ENCODE measurements at places on chromosomes 3 and 15. TPM values are rescaled to one million over a fixed set of nuclear protein-coding genes. Genes with fewer than 3 reads are reported as not detected.

DNA sequence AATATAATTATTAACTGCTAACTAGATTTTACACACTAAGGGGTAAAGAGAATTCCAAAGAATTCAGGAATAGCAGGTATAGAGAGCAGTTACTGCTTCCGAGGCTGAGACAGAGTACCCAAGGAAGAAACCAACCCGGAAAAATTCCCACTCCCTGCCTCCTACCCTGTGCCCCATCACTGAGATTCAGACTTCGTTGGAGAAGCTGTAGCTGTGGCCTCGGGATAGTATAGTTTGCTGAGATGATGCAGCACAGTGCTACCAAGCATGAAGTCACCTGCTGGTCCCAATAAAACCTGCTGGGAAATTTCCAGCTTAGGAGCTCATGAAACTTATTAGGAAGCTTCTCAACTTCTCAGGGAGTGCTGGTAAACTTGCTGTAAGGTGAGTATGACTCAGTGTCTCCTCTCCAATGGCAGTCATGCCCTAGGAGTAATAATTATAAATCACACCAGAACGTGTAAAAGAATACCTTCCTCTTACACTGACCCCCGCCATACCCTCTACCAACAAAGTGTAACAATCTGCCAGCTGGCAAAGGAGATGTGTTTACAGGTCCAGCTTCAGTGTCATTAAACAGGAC lies 215.2 kb upstream of the ROBO2 start:
- no peaks in the 10 kb centered on the region for H3K36me3 ChIP-seq
- no peak overlapping the region for H3K27ac ChIP-seq
- H3K4me1 ChIP-seq = no peaks in the 10 kb centered on the region
- H3K4me3 ChIP-seq = no peak overlapping the region
- DNase-seq = no peak

FBXL2 gene
- 7.6 TPM for total RNA-seq

GRCh38 chr3:6785726-6786125 lies 75.2 kb upstream of the GRM7 start:
- no peak for DNase-seq
- no peak overlapping the region for H3K27ac ChIP-seq
- H3K36me3 ChIP-seq = no peaks in the 10 kb centered on the region
- H3K4me1 ChIP-seq = no peaks in the 10 kb centered on the region

GRCh38 chr3:178850450-178851190 lies 221.0 kb downstream of the ZMAT3 start:
- peaks cover 47% of the 10 kb centered on the region for H3K4me1 ChIP-seq
- no peaks in the 10 kb centered on the region for H3K27me3 ChIP-seq
- no peak overlapping the region for H3K4me3 ChIP-seq
- H3K36me3 ChIP-seq = no peaks in the 10 kb centered on the region

DNA sequence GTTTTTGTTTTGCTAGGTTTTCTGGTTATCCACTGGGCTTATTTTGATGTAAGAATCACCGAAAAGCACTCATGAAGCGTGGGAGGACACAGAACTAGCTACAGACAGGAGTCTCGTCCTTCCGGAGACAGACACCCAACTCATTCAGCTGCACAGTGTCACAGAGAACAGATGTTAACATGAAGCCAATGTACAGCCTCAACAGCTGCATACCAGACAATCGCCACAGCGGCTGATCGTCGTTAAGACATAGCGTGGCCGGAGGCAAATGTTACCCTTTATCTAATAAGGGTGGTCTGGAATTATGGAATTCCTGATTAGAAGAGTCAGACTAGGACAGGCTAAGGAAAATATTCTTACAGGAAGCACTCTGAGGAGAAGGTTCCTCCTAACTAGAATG lies 1.1 kb upstream of the PYGO1 start:
- peak overlapping the region; percentile 75 for H3K4me3 ChIP-seq
- H3K27ac ChIP-seq = peak overlapping the region; percentile 91
- no peaks in the 10 kb centered on the region for H3K36me3 ChIP-seq

OR5K4 gene
- not detected for total RNA-seq

DNA sequence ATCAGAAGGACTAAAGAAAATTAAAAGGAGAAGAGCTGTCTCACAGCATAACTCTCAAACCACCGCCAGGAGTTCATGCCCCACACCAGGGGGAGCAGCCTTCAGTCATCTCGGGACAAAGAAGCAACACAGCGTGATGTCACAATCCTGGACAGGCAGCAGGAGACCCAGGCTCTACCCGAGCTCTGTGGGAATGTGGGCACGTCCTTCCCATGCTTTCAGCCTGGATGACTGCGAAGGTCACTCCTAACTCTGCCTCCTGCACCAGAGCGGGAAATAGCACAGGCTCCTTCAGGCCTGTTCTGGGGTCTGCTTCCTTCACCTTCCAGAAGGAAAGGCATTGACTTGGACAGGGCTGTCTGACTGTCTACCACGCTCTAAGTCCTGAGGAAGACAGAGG lies 31.3 kb downstream of the NOX5 start:
- H3K27ac ChIP-seq = no peak overlapping the region
- no peaks in the 10 kb centered on the region for H3K27me3 ChIP-seq
- H3K36me3 ChIP-seq = no peaks in the 10 kb centered on the region
- no peak for DNase-seq
- no peak overlapping the region for H3K4me3 ChIP-seq
- no peaks in the 10 kb centered on the region for H3K4me1 ChIP-seq

- H3K27me3 ChIP-seq = no peaks in the 10 kb centered on the region
- H3K36me3 ChIP-seq = no peaks in the 10 kb centered on the region
- H3K27ac ChIP-seq = no peak overlapping the region
- H3K4me1 ChIP-seq = peaks cover 11% of the 10 kb centered on the region
- no peak overlapping the region for H3K4me3 ChIP-seq
Observed at GRCh38 chr3:183287301-183287971, 34.4 kb downstream of the B3GNT5 start.

DNA sequence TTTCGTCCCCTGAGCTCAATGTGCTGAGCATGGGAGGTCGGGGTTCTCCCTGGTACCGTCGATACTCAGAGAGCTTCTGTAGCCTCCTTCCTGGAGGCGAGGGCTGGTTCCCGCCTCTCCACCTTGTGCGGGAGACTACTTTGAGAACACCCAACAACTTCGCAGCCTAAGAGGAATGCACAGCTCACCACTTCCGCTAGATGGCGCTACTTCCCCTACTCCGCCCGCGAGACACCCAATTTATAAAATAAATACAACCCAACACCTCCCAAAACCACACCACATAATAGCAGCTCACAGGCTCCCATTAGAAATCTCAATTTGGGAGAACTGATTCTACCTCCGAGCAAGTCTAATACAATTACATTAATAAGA lies 1.2 kb downstream of the RGMA start:
- DNase-seq = peak; percentile 98
- no peaks in the 10 kb centered on the region for H3K27me3 ChIP-seq
- H3K4me3 ChIP-seq = peak overlapping the region; percentile 79
- H3K4me1 ChIP-seq = peaks cover 74% of the 10 kb centered on the region

- peaks cover 17% of the 10 kb centered on the region for H3K36me3 ChIP-seq
- no peak for DNase-seq
- no peak overlapping the region for H3K4me3 ChIP-seq
- no peaks in the 10 kb centered on the region for H3K4me1 ChIP-seq
- no peak overlapping the region for H3K27ac ChIP-seq
Observed at GRCh38 chr3:71486831-71487230, 96.7 kb downstream of the FOXP1 start.

- DNase-seq = no peak
- H3K4me1 ChIP-seq = no peaks in the 10 kb centered on the region
- no peak overlapping the region for H3K27ac ChIP-seq
- H3K4me3 ChIP-seq = no peak overlapping the region
- H3K36me3 ChIP-seq = no peaks in the 10 kb centered on the region
Observed at GRCh38 chr15:60835974-60836373, 357.0 kb upstream of the ICE2 start.

DNA sequence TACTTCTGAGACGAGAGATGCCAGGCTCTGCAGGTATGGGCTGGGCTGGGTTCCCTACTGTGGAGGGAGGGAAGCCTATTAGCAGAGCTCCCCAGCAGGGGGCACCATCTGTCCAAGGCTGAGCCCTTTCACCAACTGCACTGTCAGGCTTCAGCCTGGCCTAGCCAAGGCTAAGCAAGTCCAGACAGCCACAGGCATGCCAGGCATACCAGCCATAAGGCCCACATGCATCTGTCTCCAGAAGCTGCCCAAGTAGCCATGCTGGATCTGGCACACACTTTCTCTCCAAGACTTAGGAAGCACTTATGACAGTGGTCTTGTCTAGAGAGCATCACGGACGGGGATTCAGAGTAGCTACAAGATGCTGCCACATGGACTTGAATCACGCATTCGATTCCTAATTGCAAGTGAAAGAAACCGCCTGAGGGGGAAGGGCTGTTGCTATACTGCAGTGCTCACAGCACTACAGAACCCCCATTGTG lies 28.3 kb downstream of the RUVBL1 start:
- H3K4me3 ChIP-seq = no peak overlapping the region
- no peak for DNase-seq
- no peak overlapping the region for H3K27ac ChIP-seq
- no peaks in the 10 kb centered on the region for H3K27me3 ChIP-seq
- peaks cover 9% of the 10 kb centered on the region for H3K4me1 ChIP-seq

GRCh38 chr3:80261082-80261481 lies 493.3 kb upstream of the ROBO1 start:
- H3K27ac ChIP-seq = no peak overlapping the region
- no peaks in the 10 kb centered on the region for H3K27me3 ChIP-seq
- no peak for DNase-seq
- no peak overlapping the region for H3K4me3 ChIP-seq
- H3K36me3 ChIP-seq = no peaks in the 10 kb centered on the region

GRCh38 chr3:48990636-48991469 lies 812 bp downstream of the P4HTM start:
- H3K27ac ChIP-seq = peak overlapping the region; percentile 94
- no peaks in the 10 kb centered on the region for H3K36me3 ChIP-seq
- H3K27me3 ChIP-seq = no peaks in the 10 kb centered on the region

DNA sequence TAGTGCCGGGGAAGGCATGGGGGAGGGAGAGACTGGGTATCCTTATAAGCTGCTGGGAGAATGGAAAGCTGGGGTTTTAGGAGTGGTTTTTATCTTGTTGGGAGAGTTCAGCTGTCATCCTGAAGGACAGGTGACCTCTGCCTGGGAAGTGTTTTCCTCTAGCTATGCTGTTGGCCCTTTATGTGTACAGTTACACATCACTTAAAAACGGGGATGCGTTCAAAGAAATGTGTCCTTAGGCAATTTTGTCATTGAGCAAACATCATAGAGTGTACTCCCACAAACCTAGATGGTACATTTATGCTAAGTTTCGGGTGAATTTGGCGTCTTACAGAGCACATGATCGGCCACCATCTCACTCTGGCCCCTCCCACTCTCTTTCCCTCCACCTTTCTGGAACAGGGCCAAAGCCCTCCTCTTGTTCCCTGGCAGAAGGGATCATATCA lies 164.3 kb upstream of the NUDT16 start:
- DNase-seq = no peak
- H3K36me3 ChIP-seq = no peaks in the 10 kb centered on the region
- H3K4me1 ChIP-seq = peaks cover 5% of the 10 kb centered on the region
- no peaks in the 10 kb centered on the region for H3K27me3 ChIP-seq
- H3K4me3 ChIP-seq = no peak overlapping the region
- H3K27ac ChIP-seq = no peak overlapping the region

DNA sequence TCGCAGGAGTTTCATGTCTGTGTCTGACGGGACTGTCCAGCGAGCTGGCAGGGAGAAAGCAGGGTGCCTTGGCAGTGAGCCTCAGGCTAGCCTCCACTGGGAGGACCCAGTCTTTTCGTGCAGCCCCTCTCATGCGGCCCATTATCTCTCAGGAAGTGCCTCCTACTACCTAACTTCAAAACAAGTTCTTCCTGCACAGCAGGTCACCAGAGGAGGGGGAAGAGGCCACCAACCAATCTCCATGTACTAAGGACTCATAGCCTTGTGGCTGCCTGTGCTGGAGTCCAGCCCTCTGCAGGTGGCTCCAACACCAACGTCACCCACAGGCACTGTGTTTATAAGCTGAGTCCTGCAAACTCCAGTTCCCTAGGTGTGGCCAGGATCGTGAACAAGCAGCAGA lies 4.8 kb downstream of the VIPR1 start:
- no peaks in the 10 kb centered on the region for H3K27me3 ChIP-seq
- DNase-seq = no peak
- H3K4me1 ChIP-seq = peaks cover 8% of the 10 kb centered on the region
- H3K4me3 ChIP-seq = no peak overlapping the region
- no peaks in the 10 kb centered on the region for H3K36me3 ChIP-seq

- H3K4me1 ChIP-seq = no peaks in the 10 kb centered on the region
- H3K4me3 ChIP-seq = no peak overlapping the region
- H3K27me3 ChIP-seq = no peaks in the 10 kb centered on the region
Observed at GRCh38 chr15:40192942-40193341, 32.1 kb downstream of the BUB1B start.

- H3K27me3 ChIP-seq = no peaks in the 10 kb centered on the region
- DNase-seq = no peak
- peak overlapping the region; percentile 45 for H3K4me3 ChIP-seq
- peaks cover 94% of the 10 kb centered on the region for H3K4me1 ChIP-seq
- no peaks in the 10 kb centered on the region for H3K36me3 ChIP-seq
- peak overlapping the region; percentile 83 for H3K27ac ChIP-seq
Observed at GRCh38 chr15:85580879-85581278, 200.5 kb downstream of the AKAP13 start.

TIMP4 gene
- 24.1 TPM for total RNA-seq

CAPN3 gene
- 7.5 TPM for total RNA-seq

DNA sequence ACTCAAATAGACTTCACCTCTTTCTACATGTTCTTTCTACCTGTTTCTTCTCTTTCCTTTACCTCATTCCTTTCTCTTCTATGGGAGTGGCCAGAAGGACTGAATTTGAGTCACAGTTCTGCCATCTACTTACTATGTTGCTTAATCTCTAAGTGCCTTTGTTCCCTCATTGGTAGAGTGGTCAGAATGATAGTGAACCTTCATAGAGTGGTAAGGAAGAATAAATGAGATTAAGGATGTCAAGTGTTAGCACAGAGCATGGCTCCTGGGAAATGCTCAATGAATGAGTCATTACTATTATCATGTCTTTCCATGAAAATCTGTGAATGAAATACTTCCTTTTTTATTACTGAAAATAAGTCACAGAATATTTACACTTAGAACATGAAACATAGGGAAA lies 17.5 kb downstream of the TMEM207 start:
- no peak overlapping the region for H3K27ac ChIP-seq
- no peaks in the 10 kb centered on the region for H3K27me3 ChIP-seq
- H3K4me3 ChIP-seq = no peak overlapping the region
- no peaks in the 10 kb centered on the region for H3K36me3 ChIP-seq

FLNB gene
- total RNA-seq = 78.0 TPM

SPINK8 gene
- total RNA-seq = not detected

- no peaks in the 10 kb centered on the region for H3K27me3 ChIP-seq
- H3K27ac ChIP-seq = no peak overlapping the region
Observed at GRCh38 chr3:183951459-183951858, 66.2 kb downstream of the ABCC5 start.

GRCh38 chr15:94844538-94845389 lies 613.4 kb downstream of the MCTP2 start:
- H3K36me3 ChIP-seq = no peaks in the 10 kb centered on the region
- no peak for DNase-seq
- H3K27me3 ChIP-seq = no peaks in the 10 kb centered on the region
- peak overlapping the region; percentile 63 for H3K4me3 ChIP-seq
- H3K4me1 ChIP-seq = peaks cover 22% of the 10 kb centered on the region

LRRN1 gene
- total RNA-seq = 3.3 TPM

Data from esophagus muscularis mucosa (tissue), 4 donors.